ENCODE measurements at places on chromosomes 3 and 15. TPM values are rescaled to one million over a fixed set of nuclear protein-coding genes. Genes with fewer than 3 reads are reported as not detected.

- peak; percentile 50 for DNase-seq
Observed at GRCh38 chr3:61894988-61895935, 333.9 kb downstream of the PTPRG start.

DNA sequence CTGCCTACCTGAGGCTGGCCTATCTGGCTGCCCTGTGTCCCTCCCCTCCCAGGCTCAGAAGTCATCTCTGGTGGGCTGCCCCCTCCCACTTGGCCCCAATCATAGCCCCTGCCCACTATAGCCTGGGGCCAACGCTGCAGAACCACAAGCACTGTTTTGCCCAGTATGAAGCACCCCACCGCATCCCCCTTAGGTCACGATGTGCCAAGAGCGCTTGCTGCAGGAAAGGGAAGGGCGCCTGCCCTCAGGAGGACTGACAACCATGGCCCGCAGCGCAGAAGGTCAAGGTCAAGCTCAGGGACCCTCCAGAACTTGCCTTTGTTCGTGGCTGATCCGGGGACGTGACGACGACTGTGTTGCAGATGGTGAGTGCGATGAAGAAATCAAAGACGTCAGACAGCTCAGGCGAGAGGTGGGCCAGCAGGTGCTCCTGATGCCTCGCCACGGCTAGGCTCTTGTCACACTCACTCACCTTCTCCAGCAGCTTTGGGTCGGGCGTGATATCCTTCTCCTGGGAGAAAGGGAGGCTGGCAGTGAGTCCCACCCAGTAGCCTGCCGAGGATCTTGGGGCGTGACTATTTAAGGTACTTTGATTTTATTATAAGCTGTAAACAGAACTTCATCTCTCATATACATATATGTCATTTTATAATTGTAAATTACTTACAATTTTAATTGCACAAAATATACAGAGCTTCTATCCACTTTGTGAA, 146.6 kb downstream of the ATP10A start:
- no peak for DNase-seq

DNA sequence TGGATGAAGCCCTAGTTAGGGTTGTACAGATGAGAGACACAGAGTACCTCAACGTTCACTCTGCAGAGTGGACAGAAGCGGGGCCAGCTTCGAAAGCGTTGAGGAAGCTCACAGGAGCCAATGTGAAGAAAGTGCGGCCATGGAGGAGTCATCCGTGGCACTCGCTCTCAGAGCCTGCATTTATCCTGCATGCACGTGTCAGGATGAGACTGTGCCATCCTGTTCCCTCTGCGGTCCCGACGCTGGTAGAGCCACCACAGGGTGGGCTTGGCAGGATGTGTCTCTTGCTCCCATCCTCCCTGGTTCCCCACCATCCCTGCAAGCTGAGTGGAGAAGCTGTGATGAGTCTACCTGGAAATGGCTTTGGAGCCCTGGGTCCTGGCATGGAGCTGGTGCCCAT, 39.3 kb downstream of the KLHL25 start:
- DNase-seq = no peak

DNA sequence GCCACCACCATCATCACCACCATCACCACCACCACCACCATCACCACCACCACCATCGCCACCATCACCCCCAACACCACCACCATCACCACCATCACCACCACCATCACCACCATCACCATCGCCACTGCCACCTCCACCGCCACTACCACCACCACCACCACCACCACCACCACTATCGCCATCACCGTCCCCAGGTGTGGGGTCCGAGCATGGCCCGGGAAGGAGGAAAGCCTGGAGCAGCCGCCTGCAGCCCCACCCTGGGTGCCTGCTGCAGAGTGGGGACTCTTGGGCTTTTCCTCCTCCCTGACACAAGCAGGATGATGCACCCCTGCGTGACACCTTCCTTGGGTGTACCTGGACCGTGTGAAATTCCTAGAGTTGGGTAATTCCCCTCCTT, 43.9 kb downstream of the MUC4 start:
- no peak for DNase-seq

DNA sequence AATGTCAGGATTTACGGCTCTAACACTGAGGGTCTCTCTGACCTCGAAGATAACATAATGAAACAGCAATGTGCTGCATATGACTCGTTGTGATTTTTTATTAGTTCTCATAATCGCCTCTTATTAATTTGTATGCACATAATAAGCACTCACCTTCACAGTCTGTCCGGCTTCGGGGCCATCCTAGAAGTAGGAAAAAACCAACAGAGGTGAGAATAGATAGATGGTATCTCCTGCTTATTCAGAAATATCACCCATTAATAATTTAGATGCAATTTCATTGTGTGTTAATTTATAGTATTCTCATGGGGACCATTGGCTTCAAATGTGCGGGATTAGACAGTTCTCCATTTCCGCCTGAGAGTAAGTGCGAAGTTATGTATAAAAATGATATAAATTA, 961.4 kb upstream of the CFAP20DC start:
- no peak for DNase-seq

GRCh38 chr3:115859002-115859807, 235.9 kb downstream of the GAP43 start:
- no peak for DNase-seq

DNA sequence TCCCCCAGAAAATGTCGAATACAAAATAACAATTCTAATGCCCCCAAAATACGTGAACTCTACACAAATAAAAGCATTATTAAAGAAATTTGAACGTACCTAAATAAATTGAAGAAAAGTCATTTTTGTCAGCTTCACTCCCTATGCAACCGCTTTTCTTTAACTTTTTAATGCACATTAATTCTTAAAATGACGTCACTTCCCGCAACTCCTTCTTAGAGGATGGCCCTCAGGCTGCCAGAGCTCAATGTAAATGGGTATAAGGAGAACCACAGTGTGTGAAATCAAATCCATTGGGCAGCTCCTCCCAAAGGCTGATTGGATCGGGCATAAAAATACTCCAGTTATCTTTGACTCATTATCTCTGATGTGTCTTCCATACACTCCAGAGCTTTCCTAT, 736.9 kb downstream of the GBE1 start:
- DNase-seq = no peak

- DNase-seq = no peak
Observed at GRCh38 chr3:157374933-157375332, 61.7 kb upstream of the PTX3 start.

The SPATA12 gene
- polyA plus RNA-seq = 0.04 TPM

The PROK2 gene
- 0.29 TPM for polyA plus RNA-seq

Measured in renal cortex interstitium (tissue), 15 donors.